ENCODE measurements at places on chromosomes 3 and 15.
A peak's percentile ranks its signal among the peaks of the same experiment; 100 is the strongest.

DNA sequence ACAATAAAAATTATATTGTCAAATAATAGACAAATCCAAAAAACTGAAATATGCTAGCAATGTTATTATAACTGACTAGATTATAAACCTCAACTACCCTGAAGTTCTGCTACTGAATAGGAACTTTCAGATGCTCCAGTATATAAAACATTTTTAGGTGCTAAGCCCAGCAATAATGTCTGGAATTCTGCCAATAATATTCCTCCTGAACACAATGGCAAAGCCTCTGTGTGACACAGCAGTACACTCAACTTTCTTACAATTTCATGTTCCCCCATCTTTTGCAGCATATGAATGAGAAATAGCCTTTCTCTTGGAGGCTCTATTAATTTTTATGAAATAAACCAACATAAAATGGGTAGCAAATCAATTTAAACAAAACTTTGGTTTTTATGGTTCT is 29.5 kb downstream of the ATOSA start:
- DNase-seq: peak; percentile 64

DNA sequence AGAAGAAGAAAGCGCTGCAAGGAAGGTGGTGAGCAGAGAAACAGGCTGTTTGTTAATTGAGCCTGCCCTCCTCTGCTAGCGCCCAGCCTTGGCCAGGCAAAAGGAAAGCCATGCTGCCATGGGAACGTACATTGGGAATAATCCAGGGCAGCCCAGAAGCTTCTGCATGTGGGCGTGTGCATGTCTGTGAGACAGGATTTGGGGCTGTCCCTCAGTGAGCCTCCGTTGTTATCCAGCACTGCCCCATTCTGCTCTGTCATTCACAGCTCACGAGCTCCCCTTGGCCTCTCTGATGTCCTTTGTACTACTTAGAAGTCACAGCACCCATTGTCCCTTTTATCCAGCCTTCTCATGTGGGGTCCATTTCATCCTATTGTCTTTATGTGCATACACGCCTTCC is 239.1 kb upstream of the ROPN1 start:
- no peak for DNase-seq

- no peak for DNase-seq
These were observed 108.1 kb downstream of the PGPEP1L start for GRCh38 chr15:98899272-98900021.

GRCh38 chr3:134600685-134601463 is 49.9 kb downstream of the KY start:
- DNase-seq: peak; percentile 56

DNA sequence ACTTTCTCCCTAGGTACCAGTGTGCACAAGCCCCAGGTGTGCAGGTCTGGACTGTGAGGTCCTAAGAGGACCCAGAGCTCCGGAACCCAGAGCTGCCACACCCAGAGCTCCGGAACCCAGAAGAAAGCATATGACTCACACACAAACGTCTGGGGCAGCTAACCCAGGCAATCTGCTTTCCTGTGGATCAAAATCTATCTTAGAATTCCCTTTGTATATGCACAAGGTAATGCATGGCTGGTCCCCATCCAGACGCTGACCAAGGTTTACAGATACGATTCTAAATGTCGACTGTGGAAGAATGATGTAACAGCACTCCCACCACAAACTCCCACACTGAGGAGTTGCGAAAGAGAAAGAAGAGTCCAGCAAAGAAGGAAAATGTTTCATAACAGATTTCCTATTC is 15.7 kb downstream of the KCNMB2 start:
- peak; percentile 6 for DNase-seq

DNA sequence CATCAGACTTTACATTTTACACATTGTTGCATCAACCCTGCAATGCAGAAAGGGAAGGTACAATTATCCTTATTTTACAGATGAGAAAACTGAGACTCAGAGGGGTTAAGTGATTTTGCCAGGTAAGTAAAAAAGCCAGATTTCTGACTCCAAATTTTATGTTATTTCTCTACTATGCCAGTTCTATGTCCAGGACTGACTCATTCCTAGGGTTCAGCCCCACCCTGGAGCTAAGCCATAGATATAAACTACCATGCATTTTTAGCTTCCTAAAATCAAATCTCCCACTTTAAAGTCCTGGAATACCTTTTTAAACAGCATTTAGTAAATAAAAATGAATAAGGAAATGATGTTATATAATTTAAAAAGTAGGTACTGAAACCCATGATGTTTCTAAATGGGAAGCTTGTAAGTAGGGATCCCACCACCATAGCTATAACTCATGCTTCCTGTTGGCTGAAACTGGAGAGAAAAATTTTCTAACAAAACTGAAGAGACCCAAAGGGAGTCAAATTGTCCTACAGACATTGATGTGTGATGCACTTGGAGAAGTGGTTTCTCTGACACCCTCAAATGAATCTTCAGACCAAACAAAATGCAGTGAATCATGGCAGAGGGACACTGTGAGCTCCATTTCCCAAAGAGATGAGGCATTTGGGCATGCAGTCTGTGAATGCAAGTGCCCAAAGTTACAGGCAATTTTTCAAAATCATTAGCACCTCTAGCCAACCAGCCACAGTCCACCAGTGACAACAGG is 301.7 kb upstream of the UMPS start:
- peak; percentile 10 for DNase-seq

GRCh38 chr15:52082197-52083036 is 30.2 kb downstream of the BCL2L10 start:
- no peak for DNase-seq

DNA sequence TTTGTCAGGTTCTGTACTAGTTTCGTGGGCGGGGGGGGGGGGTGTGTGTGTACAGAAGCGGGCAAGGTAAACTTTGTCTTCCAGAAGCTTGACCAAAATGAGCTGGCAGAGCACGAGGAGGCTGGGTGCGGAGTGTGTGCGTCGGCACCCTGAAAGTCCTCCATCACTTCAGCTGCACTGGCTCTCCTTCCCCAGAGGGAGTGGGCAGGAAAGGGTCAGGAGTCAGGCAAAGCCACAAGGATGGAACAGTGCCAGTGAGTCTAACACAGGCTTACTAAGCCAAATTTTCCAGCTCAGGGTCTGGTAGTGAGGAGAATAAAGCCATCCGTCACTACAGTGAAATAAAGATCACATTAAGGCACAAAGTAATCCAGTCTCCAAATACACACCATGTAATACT is 11.9 kb upstream of the SH3GL3 start:
- DNase-seq: no peak

GRCh38 chr15:39919748-39920509 is at the start of gene GPR176:
GPR176 (minus strand) TSS chr15:39920266; CDS start chr15:39920026, 240 bp downstream.
- peak; percentile 89 for DNase-seq

DNA sequence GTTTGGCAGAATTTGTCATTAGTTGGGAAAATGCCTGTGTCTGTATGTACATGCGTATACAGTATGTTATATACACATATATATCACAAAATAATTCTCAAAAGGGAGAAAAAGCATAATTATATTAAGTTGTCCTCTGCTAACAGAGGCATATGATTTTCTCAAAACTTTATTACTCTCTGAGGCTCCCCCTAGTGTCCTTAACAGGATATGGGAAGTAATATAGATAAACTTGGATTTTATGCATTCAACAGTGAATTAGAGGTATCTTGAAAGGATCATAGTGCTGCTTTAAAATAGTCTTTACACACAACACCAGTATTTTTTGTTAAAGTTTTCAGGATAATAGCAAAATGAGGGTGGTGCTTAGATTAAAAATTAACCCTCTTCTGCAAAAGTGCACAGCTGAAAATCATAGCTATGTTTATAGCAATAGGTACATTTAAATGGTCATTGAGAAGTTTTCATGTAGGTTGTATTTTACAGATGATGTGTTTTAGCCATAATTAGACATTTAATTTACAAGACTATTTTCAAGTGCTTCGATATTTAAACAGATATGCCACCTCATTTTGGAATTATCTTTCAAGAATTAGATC is 454.0 kb upstream of the ROBO2 start:
- no peak for DNase-seq

- no peak for DNase-seq
These were observed 109.2 kb downstream of the CPNE4 start for GRCh38 chr3:131925571-131925970.

DNA sequence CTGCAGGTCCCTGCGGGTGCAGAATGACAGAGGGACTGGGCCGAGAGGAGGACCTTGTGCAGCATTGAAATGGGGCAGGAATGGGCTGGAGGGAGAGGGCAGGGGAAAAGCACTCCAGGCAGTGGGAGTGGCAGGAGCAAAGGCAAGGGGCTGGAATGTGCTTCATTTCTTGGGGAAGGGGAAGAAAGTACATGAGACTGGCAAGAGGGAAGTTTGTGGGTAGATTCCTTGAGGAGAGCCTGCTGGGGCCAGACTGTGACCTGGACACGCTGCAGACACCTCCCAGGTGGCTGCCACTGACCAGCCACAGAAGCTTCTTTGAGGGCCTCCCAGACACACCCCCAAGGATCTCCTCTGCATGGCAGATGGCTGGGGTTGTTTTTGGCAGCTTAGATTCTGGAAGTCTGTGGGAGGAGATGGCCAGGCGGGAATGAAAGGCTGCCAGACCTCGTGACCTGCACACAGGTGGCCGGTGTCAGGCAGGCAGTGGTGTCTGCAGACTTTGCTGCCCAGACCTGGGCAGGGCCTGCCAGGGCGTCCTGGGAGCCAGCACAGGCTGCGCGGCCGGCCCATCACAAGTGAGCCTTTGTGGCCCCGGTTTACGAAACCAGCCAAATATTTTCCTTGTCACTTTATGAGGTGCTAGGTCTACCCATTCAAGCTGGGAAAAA is 53.1 kb downstream of the SPSB4 start:
- no peak for DNase-seq

DNA sequence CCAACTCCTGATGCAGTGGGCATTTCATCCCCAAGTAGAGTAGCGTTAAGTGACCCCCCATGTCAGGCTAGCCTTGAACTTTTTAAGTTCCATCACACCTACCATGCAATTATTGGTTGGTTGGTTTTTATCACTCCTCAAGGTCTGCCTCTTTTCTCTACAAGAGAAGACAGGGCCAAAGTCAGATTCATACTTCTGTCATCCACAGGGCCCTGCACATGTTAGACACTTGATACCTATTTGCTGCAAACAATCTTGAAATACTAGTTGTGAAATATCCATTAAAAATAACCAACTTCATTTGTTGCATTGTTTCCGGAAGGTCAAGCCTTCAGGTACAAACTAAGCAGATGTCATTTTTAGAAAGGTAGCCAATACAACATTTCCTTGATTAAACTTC is 1.2 kb downstream of the CMSS1 start:
- no peak for DNase-seq

DNA sequence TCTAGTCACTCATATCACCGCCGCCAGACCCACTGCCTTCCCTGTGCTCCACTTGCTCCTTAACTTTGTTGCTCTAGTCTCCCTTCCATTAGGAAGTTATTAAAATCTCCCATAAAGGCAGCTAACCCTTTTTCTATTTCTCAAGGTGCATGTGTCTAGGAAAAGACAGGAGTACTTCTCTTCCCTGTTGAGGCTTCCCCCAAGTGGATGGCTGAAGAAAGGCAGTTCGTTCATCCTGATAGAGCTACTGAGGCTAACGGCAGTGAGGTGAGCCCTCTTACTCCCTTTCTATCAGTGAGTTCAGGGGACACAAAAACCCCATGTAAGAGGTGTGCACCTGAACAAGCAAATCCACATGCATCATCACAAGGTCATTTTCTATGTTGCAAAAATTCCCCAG is 397.8 kb downstream of the IGSF11 start:
- no peak for DNase-seq

GRCh38 chr15:36784098-36784670 is 204.8 kb downstream of the CDIN1 start:
- DNase-seq: no peak

DNA sequence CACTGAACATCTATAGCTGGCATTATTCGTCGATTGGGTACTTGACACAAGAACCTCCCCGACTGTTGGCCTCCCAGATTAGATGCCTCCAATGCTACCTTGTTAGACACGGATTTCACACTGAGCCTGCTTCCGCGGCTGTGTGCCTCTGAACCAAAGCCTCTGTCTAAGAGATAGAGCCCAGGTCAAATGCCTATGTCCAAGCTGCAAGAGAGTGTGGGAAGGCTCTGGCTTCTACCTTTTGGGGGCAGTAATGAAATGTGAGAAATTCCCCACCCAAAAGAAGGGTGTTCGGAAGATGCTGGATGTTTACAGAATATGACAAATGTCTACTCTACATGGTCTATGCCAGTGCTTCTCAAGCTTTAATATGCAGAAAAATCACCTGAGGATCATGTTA is 2.0 kb upstream of the RPUSD2 start:
- DNase-seq: peak; percentile 13

GRCh38 chr3:115388811-115389210 is 234.5 kb upstream of the GAP43 start:
- DNase-seq: no peak

DNA sequence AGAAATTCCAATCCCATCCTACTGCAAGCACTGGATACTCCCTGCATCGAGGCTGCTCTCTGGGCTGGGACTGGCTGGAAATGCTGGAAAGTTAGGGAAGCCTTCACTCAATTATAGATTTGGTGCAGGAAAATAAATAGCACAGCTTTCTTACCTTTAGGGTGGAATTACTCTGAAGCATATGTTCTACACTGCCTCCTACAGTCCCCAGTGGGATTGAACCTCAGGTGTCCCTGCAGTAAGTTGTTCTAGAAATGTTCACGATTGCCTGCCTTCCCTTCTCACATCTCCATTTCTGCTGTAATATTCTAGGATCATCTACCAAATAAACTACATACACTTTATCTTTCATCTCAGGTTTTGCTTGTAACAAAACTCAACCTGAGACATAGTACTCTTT is 536.7 kb upstream of the LMCD1 start:
- DNase-seq: no peak

GRCh38 chr3:160106905-160107861 is 118.0 kb upstream of the C3orf80 start:
- DNase-seq: no peak

DNA sequence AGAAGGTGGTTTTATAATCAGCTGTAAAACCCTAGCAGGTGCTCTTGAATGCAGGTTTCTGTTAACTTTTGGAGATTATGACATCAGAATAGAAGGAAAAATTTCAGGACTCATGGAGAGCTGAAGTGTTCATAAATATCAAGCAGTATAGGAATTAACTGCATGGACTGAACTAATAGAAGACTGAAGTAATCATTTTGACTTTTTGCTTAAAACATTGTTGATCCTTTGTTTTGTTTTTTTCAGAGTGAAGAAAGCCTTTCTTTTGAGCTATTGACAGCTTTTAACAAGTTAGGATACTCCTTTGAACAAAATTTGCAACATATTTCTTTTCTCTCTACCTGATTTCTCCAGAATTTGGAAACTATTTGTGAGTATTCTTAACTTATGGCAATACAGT is 70.6 kb upstream of the DAZL start:
- no peak for DNase-seq

DNA sequence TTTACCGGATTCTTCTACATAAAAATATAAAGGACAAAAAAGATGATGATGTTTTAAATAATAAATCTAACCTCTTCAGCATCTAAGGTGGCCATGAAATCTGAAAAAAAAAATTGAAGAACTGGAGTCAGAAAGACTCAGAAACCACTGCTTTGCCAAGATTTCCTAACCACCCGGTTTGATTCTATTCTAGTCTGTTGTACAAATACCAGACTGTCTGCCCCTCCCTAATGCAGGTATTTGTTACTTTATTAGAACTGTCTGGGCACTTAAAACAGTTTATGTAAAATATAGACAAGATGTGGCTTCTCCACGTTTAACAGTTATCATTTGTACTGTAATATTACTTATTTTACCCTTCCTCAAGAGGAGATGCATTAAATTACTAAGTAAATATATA is 48.8 kb downstream of the UACA start:
- peak; percentile 24 for DNase-seq

Data from endothelial cell of umbilical vein (primary cell).